Stimulated activated CD4-positive, alpha-beta T cell treated with anti-CD3 and anti-CD28 coated beads, TNF-alpha, amount 100 ng/mL, for 48 hours (primary cell): ENCODE measurements at places on chromosomes 12 and 14.

DNA sequence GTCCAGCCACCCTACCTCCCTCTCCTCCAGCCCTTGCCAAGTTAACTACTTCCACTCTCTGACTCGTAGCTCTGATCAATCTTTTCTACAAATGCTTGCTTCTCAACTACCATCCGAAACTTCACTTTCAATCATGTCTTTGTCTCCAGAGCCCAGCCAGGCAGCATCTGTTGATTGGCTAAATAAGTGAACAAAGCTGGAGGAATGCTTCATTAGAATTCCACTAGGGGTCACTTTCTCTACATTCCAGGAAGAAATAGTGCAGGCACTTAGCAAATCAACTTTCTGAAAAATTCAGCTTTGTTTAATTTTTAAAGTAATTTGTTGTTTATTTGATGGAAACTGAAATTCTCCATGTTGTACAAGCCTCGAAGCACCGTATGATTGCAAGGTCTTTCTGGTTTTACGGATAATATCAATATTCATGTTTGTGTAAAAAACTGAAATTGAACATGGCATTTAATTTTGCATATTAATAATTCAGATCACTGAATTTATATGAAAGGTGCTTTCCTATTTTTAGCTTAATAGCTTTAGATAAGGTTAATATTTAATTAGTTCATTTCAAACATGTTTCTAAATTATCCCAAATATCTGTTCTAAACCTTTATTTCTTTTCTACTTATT, 32.4 kb upstream of the HELB start:
- no peak for DNase-seq

DNA sequence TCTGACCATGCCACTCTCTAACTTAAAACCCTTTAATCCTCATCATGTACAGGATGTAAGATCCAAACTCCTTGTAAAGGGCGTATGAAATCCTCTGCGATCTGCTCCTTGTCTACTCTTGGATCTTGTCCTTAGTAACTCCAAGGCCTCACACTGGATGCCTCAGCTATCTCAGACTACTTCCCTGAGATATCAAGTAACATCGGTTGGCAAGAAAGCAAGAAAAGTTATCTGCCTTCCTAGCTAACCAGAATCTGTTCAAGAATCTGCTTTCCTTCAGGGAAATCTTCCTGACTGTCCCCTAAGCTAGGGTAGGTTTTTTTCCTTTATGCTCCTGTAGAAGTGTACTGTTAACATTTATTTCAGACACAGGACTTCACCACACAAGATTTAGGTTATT, 82.6 kb downstream of the TAOK3 start:
- DNase-seq, result no peak

- no peak for DNase-seq
Observed at GRCh38 chr12:93415723-93416464, 25.9 kb downstream of the UBE2N start.

DNA sequence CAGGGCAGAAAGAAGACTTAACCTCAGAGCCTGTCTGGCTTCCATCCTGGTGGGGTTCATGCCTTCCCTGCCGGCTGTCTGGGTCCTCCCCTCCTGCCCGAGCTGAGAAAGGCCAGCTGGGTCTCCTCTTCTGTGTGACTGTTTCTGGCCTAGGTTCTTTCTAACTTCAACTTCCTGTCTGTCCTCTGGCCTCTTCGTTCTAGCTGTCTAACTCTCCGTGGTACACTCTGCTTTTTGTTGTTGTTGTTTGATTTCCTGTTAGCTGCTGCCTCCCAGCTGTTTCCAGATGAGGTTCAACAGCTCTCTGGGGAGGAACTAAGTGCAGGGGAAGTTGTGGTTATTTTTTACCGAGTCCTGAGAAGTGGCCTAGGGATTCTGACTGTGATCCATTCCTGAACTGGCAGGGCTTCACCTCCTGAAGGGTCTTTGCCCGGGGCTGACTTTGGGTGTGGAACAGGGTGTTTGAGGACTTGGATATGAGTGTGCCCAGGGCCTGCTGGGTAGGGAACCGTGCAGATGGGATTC, 3.2 kb downstream of the MLXIP start:
- DNase-seq, result no peak

GRCh38 chr14:22838631-22839041, 2.3 kb downstream of the MMP14 start:
- no peak for DNase-seq

- DNase-seq, result no peak
Observed at GRCh38 chr12:26435069-26435404, 239.7 kb downstream of the SSPN start.

DNA sequence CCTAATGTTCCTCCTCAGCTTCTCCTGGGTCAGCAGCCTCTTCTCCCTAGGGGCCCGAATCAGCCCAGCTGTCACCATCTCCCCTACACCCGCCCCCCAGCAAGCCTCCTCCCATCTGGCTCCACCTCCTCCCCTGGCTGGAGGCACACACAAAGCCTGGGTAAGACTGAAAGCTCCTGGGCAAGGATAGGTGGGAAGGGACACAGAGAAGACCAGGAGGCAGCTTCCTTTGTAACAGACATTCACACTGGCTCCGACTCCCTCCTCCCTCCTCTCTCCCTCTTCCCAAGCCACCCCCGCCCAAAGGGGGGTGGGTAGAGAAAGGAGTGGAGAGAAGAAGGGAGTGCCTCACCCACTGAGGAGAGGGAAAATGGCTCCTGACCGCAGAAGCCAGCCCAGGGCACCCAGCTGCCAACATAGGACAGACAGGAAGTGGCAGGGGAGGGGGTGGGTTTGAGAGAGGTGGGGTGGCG, 4.0 kb downstream of the CHD4 start:
- no peak for DNase-seq

- DNase-seq, result no peak
Observed at GRCh38 chr14:68621400-68622365, 171.2 kb downstream of the ZFP36L1 start.

- DNase-seq, result no peak
Observed at GRCh38 chr12:29428633-29429032, 47.7 kb upstream of the ERGIC2 start.

DNA sequence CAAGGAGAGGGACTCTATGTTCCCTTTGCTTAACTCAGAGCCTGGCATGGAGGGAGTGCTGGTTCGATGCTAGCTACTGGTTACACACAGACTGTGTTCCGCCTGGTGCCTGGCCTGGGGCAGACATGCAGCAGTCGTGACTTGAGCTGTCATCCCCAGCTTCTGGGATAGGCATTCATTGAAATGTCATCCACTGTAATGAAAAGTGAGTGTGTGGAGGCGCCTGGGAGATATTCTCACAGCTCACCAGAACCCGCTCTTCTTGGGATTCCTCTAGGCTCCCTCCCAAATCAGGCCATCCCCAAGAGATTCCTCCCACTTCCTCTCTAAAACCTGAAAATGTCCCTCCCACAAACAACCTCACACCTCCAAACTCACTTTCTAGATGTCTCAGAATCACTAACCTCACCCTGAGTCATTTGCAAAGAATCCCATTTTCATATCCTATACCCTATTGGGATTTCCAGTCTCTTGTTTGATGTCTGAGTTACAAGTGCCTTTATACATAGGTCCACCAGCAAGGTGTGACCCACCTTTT, 82.8 kb downstream of the CRACR2A start:
- no peak for DNase-seq

- DNase-seq, result no peak
Observed at GRCh38 chr14:98976271-98976670, 295.7 kb downstream of the BCL11B start.

GRCh38 chr12:55246159-55246558, 1.8 kb downstream of the OR6C74 start:
- no peak for DNase-seq

DNA sequence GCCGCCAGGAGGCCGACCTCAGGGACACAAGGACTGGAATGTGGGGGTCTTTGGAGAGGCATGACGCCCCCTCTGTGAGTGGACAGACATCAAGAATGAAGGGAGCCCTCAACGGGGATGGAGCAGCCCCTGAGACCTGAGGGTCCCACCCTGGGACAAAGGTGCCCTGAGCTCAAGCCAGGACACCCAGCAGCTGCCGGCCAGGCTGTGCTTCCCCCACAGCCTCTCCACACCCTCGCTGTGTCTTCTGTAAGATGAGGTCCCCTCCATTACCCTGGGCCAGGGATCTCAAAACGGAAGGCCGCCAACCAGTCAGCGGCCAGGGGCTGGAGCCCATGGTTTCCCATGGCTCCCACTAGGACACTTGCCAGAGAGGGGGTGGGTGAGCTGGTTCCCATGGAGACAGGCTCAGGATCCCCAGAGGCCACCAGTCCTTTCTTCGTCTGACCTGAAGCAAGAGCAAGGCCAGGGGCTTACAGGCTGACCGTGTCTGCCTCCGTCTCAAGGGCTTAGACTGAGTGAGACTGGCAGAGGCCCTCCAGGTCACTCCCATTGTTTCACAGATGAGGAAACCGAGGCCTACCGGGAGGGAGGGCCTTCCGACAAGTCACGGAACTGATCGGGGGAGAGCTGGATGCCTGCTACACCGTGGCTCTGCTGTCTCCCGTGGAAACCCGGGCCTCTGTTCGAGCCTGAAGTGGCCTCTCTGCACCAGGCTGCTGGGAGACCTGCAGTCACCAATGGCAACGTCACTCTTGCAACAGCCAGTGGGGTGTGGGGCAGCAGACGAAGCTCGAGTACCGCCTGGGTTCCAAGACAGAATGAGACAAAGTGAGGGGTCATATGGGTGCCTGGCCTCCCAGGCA, 91.7 kb upstream of the DIO3 start:
- no peak for DNase-seq

- no peak for DNase-seq
Observed at GRCh38 chr12:30746190-30746589, 8.6 kb downstream of the CAPRIN2 start.

GRCh38 chr12:5343711-5344110, 88.2 kb upstream of the NTF3 start:
- DNase-seq, result no peak

GRCh38 chr12:46107591-46107990, 117.2 kb upstream of the SCAF11 start:
- no peak for DNase-seq

DNA sequence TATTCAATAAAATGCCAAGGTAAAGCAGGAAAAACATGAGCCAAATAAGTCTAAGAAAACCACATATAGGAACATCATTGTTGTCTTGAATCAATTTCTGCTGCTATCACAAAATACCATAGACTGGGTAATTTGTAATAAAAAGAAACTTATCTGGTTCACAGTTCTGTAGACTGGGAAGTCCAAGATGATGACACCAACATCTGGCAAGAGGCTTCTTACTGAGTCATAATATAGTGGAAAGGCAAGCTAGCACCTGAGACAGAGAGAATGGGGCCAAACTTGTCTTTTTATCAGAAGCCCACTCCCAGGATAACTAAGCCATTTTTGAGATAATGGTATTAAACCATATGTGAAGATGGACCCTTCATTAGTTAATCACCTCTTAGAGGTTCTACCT, 975.9 kb downstream of the FLRT2 start:
- DNase-seq, result no peak

GRCh38 chr14:53882684-53883083, 73.9 kb downstream of the BMP4 start:
- DNase-seq, result no peak

DNA sequence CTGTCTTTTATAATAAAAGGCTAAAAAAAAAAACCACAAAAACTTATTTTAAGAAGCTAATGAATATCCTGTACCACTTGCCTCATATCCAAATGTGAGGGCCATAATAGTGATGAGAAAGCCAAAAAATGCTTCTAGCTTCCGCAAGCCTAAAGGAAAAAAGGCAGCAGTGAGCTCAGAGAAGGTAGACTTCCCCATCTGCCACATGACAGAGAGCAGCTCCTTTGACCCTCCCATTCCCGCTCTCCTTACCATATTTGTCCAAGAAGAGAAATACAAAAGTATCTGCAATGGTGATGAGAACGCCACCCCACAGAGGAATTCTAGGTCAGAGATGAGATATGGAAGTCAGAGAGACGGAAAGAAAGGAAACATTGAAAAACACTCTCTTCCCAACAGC, 27.1 kb downstream of the SLC11A2 start:
- no peak for DNase-seq

DNA sequence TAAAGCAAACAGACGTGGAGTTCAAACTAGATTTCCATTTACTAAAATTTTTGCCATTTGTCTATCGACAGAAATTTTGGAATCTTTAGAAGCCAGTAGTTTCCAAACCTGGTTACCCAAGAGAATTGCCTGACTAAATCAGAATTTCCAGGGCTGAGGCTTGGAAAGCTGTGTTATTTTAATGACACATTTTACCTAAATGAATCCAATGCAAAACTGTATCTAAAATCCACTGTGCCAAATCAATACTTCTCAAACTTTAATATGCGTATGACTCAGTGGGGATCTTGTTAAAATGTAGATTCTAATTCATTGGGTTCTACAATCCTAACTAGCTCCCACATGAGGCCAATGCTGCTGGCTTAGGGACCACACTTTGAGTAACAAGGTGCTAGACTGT, 35.0 kb upstream of the TC2N start:
- no peak for DNase-seq

GRCh38 chr14:38442208-38442607, 186.3 kb upstream of the CLEC14A start:
- DNase-seq, result no peak

- no peak for DNase-seq
Observed at GRCh38 chr12:68771223-68771925, 25.4 kb downstream of the SLC35E3 start.

GRCh38 chr12:51971679-51972421, 20.4 kb downstream of the ACVR1B start:
- DNase-seq, result no peak

DNA sequence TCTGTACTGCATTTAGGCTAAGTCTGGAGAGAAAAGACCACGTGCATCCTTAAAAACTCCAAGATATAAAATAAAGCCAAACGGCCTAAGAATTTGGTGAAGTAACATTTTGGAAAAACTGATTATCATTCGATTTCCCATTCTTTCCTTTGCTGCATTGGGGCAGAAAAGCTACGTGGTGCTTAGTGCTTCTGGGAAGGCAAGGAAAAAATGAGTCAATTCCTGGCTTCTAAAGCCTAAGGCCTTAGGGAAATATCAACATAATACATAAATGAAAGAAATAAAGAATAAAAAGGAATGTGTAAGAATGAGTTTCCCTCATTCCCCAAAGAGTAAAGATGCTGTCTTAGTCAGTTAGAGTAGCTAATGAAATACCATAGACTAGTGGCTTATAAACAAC, 520.5 kb downstream of the GLT1D1 start:
- no peak for DNase-seq

DNA sequence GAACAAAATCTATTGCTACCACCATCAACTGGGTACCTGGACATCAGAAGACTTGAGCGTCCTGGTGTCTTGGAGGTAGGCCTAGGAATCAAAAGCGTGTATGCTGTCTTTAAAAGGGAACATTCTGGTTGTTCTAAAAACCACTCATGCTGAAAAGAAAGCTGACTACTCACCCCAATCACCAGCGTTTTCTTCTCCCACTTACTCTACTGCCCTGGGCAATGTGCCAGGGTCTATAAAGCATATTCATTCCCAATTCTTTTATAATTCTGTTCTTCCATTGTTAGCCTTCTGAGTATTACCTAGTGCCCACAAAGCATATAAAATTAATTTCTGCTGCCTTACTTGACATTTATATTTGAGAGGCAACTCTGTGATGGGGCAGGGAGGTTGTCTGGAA, 133.4 kb downstream of the KCNA5 start:
- no peak for DNase-seq

GRCh38 chr12:131830335-131830913, 2.2 kb downstream of the MMP17 start:
- DNase-seq, result no peak
